ENCODE measurements at places on chromosomes 12 and 14.

DNA sequence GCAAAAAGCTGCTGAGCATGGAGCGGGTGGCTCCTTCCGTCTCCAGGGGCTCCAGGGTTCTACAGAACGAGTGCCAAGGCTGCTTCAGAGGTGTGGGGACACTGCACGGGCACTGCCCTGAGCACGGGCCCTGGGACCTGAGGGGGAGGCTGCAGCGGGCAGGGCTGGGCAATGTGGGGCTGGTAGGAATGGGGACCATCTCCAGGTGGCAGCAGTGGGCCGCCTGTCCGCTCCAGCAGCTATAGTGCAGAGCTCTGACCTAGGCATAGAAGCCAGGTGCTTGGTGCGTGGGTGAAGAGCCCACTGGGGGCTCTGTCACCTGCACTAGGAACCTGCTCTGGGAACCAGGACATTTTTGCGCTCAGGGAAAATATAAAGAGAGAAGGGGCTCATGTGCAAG, 22.3 kb downstream of the HDAC7 start:
- no peak for DNase-seq

DNA sequence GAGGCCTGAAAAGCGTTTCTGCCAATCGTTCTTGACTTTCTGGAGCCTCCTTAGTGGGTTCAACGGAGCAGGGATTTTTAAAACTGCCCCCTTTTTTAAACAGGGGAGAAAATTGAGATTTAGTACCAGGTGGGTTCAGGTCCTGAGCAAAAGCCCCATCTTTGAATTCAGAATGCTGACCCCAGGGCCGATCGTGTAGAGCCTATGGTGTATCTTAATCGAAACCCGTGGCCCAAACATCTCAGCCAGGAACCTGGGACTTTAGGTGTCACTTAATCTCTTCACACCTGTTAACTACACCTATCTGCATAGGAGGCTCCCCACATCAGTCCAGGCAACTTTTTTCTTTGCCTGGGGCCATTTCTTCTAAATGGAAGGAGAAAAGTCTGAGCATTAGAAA, 6.4 kb upstream of the TBX5 start:
- no peak for DNase-seq

GRCh38 chr12:114209861-114210260, 196.1 kb downstream of the TBX5 start:
- no peak for DNase-seq

DNA sequence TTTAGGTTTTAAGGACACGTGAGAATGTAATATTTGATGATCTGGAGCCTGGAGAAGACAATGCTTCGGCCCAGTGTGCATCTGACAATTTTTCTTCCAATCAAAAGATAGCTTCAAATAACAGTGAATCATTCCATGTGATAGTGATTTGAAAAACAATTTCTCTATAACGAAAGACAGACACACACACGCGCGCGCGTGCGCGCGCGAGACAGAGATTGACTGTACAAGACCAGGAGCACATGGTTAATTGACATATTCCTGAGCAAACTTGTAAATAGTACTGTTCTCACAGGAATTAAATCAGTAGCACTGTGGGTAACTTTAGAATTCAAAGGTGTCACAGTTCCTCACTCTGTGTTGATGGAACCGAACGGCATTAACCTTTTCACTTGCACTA, 287.5 kb upstream of the LMO3 start:
- DNase-seq = no peak

DNA sequence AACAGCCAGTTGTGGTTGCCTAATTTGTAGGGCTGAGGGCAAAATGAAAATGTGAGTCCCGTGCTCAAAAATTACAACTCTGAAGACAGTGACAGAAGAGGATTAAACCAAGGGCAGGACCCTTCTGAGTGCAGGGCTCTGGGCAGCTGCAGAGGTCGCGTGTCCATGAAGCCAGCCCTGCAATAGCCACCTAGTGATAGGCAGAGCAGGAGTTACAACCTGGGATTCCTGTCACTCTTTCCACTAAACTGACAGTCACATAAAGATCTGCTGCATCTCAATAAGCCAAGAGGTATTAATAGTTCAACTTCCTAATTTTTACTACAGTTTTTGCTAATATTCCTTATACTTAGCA, 94.1 kb downstream of the SLC2A13 start:
- DNase-seq = no peak

DNA sequence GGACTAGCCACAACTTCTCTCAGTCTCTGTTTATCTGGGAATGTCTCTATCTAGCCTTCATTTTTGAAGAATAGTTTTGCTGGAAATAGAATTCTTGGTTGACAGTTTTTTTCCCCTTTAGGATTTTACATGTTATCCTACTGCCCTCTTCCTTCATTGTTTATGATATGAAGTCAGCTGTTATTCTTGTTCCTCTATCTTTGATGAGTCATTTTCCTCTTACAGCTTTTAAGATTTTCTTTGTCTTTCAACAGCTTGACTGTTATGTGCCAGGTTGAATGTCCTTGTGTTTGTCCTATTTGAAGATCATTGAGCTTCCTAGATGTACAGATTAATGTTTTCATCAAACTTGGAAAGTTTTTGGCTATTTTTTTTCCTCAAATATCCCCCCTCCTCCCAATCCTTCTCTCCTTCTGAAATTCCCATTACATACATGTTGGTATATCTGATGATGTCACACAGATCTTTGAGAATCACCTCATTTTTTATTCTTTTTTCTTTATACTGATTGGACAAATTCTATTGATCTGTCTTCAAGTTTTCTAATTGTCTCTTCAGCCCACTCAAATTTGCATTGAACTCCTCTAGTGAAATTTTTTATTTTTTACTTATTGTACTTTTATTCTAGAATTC, 4.5 kb upstream of the GOLGA5 start:
- DNase-seq = peak; percentile 39

DNA sequence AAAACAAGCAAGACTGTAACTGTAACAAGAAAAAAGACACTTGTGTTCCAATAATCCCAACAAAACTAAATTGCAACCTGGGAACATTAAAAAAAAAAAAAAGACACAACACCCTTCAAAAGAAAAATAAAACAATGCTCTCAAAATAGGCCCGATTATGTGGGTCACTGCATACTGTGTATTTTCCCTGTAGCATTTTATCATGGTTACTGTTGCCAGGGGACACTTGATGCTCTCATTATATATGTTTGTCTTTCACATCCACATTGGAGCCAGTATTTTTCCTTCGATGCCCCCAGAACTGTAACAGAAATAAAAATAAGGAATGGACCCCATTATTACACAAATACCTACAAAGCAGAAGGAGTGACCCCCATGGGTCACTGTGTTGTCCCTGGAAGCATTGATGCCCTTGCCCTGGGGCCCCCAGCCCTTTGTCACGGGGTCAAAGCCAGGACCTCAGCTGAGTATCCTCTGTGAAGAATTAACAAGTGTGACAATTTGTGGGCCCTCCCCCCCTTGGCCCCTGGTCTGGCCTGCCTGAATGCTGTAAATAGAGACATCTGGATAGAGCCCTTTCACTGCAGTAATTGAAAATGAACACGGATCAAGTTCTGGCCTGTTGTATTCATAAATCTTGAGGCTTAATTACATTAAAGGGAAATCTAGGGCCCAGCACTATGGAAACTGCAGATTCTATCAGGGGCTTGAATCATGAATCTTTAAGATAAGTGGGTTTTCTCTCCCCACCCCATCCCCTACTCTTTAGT, 72.8 kb downstream of the C12orf42 start:
- no peak for DNase-seq

- DNase-seq = no peak
Observed at GRCh38 chr12:71804505-71804904, 35.1 kb upstream of the TBC1D15 start.

- DNase-seq = no peak
Observed at GRCh38 chr14:40847480-40847879, 759.2 kb upstream of the LRFN5 start.

- DNase-seq = peak; percentile 16
Observed at GRCh38 chr12:102950107-102950949, 7.1 kb upstream of the ASCL1 start.

DNA sequence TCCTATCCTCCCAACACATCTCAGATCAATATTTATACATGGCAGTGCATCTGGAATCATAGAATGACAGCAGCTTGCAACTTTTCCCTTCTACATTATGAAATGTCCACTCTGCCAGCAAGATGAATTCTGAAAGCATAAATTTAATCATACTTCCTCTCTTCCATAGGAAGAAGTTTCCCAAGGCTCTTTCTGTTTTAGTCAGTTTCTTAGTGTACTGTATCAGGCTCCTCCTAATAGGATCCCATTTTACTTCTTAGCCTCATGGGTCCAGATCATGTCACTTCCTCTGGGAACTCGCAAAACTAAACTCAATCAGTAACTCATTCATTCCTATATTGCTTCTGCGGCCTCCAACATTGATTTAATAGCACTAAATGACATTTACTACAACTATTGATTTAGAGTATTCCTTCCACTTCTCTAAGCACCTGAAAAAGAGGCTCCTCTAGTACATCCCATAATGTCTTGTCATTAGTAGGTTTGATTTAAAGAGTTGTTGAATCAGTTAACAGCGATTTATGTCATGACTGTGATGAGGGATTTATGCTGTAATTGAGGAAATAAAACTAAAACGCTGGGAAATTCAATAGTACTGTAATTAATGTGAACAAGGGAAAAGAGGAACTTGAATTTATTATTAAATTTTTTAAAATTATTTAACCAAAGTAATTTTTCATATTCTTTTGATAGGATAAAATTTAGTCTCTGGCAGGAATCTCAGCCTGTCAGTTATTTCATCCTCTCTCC, 4.0 kb downstream of the CLEC1A start:
- no peak for DNase-seq

GRCh38 chr12:51450806-51451205, 26.2 kb downstream of the SLC4A8 start:
- DNase-seq = no peak

DNA sequence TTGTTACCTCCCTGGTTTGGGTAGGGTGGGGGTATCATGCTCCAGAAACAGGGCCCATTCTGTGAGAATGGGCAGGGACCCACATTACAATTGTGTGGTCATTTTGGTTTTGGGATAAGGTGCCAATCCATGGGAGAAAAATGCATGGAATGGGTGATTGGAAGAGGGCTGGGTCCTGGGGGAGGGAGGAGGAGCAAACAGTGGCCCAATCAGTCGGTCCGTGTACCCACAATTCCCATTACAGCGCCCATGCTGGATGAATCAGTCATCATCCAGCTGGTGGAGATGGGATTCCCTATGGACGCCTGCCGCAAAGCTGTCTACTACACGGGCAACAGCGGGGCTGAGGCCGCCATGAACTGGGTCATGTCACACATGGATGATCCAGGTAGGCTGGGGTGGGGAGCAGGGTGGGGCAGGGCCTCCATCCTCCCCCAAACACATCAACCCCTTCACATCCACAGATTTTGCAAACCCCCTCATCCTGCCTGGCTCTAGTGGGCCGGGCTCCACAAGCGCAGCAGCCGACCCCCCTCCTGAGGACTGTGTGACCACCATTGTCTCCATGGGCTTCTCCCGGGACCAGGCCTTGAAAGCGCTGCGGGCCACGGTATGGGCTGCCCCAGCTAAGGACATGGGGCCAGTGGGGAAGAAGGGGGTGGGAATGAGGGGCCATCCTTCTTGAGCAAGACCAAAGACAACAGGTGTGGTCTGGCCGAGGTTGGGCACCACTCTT, 3.6 kb upstream of the TPI1 start:
- DNase-seq = no peak

DNA sequence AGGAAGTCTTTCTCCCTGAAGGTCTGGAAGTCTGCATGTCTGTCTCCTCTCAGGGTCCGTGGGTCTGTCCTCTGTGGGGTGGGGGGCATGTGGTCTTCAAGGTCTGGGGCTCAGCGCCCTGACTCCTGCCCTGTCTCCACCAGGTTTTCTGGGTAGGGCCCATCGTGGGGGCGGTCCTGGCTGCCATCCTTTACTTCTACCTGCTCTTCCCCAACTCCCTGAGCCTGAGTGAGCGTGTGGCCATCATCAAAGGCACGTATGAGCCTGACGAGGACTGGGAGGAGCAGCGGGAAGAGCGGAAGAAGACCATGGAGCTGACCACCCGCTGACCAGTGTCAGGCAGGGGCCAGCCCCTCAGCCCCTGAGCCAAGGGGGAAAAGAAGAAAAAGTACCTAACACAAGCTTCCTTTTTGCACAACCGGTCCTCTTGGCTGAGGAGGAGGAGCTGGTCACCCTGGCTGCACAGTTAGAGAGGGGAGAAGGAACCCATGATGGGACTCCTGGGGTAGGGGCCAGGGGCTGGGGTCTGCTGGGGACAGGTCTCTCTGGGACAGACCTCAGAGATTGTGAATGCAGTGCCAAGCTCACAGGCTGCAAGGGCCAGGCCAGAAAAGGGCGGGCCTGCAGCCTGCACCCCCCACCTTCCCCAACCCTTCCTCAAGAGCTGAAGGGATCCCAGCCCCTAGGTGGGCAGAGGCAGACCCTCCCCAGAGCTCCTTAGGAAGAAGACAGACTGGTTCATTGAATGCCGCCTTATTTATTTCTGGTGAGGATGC, 3.4 kb downstream of the AQP5 start:
- no peak for DNase-seq

GRCh38 chr12:5003025-5003666, 40.5 kb upstream of the KCNA5 start:
- peak; percentile 81 for DNase-seq

DNA sequence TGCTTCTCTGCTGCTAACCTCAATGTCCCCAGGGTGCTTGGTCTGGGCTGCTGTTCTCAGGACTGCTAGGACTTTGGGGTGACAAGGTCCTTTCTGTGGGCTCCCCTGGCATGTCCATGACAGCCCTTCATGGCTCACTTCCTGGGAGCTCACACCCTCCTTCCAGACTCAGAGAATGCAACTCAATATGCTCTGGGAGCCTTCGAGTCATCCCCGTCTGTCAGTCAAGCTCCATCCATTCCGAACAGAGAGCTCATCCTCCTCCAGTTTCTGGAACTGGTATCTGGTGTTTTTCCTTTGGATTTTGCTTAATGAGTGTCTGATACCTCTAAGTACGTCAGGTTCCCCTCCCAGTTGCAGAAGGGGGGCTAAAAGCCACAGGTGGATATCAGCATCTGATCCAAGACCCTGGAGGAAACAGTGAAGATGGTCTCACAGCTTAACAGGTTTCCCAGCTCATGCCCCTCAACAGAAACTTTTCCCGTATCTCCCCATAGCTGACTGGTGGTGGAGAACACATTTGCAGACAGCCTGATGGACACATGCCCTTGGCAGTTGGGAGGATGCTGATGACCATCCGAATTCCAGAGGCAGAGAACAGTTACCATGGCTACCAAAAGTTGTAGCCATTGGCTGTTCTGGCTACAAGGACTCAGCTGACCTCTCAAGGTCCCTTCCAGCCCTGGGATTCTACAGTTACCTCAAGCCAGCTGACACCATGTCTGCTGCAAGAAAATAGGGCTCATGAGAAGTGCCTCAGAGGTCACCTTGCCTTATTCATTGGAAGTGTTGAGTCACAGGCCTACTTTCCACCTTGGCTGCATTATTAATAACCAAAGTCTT, 9.5 kb upstream of the RAB35 start:
- peak; percentile 52 for DNase-seq

GRCh38 chr12:24212496-24212895, 263.0 kb upstream of the SOX5 start:
- no peak for DNase-seq
